ENCODE measurements at places on chromosomes 7 and 10.

GRCh38 chr7:33054261-33054964 lies 8.2 kb downstream of the NT5C3A start:
- no peak for DNase-seq

DNA sequence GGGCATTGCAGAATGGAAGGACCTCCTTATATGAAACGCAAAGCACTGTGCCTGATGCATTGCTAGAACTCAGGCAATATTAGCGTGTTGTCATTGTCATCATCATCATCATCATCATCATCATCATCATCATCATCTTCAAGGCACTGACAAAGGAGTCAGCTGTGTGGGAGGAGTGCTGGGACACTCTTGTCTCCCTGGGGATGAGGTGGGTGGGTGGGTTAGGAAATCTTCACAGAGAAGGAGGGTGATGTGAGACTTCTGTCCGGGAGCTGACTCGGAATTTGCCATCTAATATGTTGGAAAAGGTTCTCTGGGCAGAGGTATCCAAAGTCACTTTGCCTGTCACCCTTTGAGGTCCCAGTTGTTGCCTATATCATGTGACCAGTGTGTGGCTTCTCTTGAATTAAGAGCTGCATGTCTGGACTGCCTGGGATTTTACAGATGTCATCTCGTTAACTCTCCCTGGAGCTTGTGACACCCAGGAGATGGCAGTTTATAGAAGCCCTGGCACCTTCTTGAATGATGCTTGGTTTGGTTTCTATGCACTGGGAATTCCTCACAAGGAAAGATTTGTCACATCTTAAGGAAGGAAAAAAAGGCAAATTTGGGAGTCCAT lies 7.1 kb downstream of the HTRA1 start:
- DNase-seq: no peak

GRCh38 chr7:309586-310228 lies 19.7 kb downstream of the FOXL3 start:
- DNase-seq: no peak

DNA sequence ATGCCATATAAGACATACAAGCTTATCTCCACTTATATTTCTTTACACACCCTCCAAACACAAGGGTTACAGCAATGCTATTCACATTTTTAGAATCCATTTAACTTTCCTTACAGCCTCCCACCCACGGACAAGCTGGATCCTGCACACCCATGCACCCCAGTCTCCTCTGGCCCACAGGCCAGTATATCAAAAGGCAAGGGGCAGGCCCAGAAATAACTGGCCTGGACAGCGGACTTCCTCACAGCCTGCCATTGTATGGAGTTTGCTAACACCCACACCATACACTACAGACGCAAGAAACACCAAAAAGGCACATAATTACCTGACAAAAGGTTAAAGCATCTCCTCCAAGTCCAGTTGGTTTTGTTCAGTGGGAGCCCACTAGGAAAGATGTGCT lies 12.0 kb downstream of the HOXA4 start:
- no peak for DNase-seq

DNA sequence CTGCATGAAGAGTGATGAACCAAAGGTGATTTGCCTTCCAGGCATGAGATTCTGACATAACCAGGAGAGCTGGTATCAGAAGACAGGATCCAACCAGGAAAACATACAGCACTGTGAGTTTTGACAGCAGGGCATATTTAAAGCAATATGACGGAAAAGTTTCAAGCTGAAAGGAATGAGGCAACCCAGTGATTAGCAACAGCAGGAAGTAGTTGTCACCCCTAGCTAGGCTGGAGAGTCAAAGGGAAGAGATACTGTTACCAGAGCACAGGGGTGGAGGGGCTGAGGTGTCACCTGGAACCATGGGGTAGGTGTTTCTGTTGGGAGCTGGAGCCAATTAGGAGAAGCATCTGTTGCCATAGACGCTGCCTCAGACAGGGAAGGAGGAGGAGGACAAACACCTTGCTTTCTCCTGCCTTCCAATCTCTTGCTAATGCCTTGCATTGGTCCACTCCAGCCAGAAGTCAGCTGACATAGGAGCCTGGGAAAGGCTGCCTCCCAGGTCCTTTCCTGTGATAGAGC lies 125.4 kb upstream of the SORCS3 start:
- no peak for DNase-seq

- no peak for DNase-seq
These were observed 137.3 kb downstream of the PLXNA4 start for GRCh38 chr7:132438926-132439325.

DNA sequence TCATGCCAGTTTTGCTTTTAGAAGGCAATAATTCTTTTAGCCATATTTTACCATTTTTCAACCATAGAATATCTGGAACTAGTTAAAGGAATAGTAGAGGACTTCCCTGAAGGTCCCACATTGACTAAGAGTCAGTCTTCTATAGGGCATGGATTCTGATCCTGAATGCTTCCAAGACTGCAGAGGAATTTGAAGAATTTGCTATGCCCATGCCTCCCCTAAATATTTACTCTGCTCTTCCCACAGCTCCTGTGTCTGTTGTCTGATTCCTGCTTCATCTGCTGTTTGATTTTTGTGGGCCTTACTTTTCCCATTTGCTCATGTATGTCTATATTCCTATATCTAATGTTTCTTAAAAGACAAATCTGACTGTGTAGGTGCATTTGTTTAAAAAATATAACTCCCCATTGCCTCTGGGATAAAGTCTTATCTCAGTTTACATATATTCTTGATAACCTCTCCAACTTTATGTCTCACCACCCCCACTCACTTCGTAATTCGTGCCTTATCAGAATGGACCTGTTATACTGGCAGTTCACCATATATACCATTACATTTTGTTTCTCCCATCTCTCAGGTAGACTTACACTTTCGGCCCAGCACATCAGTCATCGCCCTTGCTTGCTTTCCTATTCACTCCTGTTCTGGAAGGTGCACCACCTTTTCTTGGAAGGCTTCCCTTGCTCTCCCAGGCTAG lies 33.9 kb downstream of the LRRC4 start:
- no peak for DNase-seq

DNA sequence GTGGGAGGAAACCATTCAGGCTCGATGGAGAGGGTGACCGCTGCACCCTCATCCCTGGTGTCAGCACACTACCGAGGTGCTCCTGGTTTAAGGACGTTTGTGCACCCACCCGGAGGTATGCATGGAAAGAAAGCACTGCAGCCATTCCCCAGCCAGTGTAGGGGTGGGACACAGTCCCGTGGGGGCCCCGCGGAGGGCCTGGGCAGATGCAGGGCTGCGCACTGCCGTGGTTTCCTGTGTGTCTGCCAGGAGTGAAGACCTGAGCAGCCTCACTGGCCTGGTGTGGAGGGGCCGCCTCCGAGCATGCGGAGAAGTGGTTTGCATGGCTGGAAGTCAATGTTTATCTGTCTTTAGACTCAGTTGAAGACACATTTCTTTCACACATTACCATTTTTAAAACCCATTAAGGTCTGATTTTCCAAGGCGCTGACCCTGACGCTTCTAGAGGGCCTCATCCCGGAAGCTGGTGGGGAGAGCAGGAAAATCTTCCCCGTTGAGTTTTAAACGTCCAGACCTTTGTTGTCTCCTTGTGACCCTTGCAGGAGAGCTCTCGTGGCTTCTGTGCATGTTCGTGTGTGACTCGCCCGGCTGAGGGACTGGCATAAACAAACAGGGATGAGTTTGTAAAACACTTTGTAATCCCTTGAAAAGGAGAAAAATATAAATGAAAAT lies 188.1 kb downstream of the MGMT start:
- DNase-seq: no peak

GRCh38 chr7:137342265-137342664 lies 1.3 kb downstream of the PTN start:
- no peak for DNase-seq

DNA sequence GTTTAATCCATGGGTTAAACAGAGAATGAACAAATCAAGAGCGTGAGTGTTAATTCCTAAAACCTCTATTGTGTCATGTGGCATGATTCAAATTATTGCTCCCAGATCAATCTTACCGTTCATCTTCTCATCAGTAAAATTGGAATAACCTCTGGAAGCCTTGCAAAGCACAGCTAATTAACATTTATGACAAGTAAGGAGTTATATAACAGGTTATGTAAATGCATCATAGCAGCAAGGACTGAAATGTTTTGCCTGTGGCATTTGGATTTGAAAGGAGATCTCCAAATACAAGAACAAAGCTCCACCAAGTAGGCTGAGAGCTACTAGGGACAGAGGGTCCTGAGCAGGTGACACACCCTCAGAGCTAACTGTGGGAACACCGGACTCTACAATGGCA lies 502.9 kb upstream of the CELF2 start:
- DNase-seq: no peak

DNA sequence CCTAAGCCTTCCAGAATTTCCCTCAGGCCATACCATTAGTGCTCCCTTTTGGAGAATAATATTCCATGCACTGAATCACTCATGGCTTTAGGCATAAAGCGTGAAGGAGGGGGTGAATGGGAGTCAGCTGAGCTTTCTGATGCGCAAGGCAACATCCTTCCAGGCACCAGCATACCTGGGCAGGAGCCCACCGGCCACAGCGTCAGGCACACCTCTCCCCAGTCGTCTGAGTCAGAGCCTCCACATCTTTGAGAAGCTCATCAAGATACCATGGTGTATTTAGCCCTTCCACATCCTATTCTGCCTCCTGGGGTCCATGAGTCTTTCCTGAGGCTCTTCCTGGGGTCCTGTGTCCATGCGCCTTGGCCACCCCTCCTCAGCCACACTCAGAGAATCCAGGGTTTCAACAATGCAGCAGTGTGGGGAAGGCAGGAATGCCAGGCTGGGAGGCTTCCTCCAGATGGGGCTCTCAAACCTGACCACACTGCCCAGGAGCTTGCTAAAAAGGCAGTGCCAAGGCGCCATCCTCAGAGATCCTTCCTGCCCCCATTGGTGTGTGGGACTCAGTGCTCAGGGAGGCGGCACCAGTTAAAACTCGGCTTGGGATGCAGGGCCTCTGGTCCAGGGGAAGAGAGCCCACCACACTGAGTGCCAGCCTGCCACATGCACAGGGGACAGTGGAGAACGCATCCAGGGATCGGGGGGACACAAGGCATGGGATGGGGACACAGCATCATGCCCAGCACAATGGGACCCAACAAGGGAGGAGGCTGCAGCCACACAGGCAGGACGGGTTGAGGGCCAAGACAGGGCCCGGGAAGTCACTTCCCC lies 31.6 kb downstream of the RASGEF1A start:
- no peak for DNase-seq

DNA sequence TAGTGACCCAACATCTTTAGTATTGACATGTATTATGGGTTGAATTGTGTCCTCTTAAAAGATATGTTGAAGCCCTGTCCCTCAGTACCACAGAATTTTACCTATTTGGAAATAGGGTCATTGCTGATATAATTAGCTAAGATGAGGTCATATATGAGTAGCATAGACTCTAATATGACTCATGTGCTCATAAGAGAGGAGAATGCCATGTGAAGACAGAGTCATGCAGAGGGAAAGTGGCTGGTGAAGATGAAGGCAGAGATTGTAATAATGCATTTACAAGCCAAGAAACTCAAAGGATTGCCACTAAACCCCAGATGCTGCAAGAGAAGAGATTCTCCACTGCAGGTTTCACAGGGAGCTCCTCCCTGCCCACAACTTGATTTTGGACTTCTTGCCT lies 496.4 kb downstream of the KIF20B start:
- DNase-seq: no peak

GRCh38 chr10:34200355-34200901 lies 614.7 kb downstream of the PARD3 start:
- no peak for DNase-seq

GRCh38 chr10:132048294-132048667 lies 17.5 kb upstream of the JAKMIP3 start:
- no peak for DNase-seq

DNA sequence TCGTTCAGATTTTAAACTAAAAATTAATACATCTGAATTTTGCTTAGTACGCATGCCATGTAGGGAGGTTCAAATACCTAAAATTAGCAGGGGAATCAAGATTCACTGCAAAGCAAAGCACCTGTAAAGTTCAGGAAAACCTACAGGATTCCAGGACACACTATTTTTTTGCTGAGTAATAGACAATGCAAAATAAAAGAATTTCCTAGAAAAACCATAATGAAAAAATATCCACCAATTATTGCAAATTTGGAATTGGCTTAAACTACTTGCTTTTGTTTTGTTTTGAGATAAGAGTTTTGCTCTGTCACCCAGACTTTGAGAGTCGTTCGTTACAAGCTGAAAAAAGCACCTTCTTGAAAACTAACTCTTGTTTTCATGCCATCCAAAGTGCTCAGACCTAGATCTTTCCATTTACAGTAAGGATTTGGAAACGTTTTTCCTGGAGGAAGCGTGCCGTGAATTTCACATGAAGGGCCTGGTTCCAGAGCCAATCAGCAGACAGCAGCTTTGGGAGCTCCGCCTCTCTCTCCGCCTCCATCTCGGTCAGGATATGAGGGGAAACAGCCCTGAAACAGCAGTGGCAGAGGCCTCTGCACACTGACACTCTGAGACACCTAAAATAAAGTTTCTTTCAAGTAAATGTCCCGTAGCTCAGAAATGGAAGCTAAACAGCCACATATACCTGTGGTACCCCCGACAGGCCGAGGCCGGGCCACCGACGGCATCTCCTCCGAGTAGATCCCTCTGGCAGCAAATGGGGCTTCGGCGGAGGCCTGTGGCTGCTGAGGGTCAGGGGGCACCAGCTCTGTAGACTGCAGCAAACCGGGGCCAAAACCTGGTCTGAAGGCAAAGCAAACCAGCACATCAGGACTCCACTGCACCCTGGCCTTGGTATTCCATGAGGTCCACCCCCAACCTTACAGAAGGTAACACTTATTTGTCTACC lies 45.9 kb upstream of the ATP6V0A4 start:
- no peak for DNase-seq

- DNase-seq: no peak
These were observed 171.3 kb upstream of the PRKCQ start for GRCh38 chr10:6751363-6751762.

DNA sequence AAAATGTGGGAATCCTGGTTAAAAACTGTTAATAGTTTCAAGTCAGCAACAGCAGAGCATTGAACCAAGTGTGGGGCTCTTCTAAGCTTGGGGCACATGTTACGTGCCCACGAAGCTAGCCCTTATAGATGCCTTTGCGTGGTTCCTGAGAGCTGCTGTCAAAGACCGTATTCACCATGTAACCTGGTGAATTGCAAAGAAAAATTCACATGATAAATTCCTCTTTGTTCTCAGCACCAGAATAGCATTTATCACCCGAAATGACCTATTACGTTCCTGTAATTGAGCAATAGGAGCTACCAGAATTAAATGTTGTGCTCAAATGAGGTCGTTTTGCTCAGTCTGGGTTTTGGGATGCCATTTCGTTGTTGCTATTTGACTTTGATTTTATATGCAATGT lies 202.6 kb upstream of the PRPS1L1 start:
- DNase-seq: no peak

DNA sequence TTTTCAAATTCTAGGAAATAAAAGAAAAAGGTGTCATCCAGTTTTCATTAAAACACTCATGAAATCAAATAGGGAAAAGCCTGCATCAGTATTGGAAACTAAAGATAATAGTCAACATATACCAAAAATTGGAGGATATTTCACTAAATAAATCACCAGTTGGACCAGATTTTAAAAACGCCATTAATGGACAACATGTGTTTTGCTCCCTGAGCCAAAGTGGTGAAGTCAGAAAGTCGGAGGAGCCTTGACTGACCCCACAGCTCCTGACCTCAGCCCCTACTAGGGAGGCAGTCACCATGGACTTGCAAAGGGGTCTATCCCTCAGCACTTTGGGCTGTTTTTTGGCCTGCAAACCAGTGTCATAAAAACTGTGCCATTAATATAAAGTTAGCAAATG lies 98.3 kb upstream of the SEC61G start:
- DNase-seq: no peak

- DNase-seq: no peak
These were observed 1.0 kb upstream of the NPFFR1 start for GRCh38 chr10:70284542-70285475.

All from SHP77 treated with DMSO at 0.1 percent for 48 hours (cell line).